ENCODE measurements at places on chromosomes 1 and 21. TPM values are rescaled to one million over a fixed set of nuclear protein-coding genes. Genes with fewer than 3 reads are reported as not detected.

DNA sequence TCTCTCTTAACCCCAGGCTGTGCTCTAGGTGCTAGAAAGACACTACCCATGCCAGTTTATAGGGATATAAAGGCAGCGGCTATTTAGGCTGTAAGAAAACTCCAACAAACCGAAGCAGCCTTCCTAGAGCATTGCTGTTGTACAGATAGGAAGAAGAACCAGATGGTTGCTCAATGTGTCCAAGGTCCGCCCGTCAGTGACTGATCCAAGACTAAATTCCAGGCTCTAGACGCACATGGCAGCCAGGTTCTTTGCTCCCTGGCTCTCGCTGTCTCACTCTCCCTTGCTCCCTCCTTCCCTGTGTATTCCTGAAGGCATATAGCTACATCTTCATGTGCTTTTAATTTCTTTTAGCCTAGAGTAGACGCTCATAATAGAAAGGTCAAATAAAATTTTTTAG is 303.4 kb downstream of the KIF26B start:
- no peaks in the 10 kb centered on the region for H3K36me3 ChIP-seq
- no peaks in the 10 kb centered on the region for H3K4me1 ChIP-seq
- H3K27me3 ChIP-seq, result peaks cover 7% of the 10 kb centered on the region
- no peak overlapping the region for H3K4me3 ChIP-seq

GRCh38 chr1:159686599-159687299 is 27.6 kb downstream of the CRP start:
- no peaks in the 10 kb centered on the region for H3K36me3 ChIP-seq
- peaks cover 14% of the 10 kb centered on the region for H3K27me3 ChIP-seq
- no peaks in the 10 kb centered on the region for H3K4me1 ChIP-seq
- H3K4me3 ChIP-seq, result no peak overlapping the region
- no peak overlapping the region for H3K27ac ChIP-seq

- no peak overlapping the region for H3K4me3 ChIP-seq
- DNase-seq, result no peak
- no peaks in the 10 kb centered on the region for H3K36me3 ChIP-seq
- no peaks in the 10 kb centered on the region for H3K27me3 ChIP-seq
Observed at GRCh38 chr1:221039616-221040015, 160.4 kb downstream of the HLX start.

DNA sequence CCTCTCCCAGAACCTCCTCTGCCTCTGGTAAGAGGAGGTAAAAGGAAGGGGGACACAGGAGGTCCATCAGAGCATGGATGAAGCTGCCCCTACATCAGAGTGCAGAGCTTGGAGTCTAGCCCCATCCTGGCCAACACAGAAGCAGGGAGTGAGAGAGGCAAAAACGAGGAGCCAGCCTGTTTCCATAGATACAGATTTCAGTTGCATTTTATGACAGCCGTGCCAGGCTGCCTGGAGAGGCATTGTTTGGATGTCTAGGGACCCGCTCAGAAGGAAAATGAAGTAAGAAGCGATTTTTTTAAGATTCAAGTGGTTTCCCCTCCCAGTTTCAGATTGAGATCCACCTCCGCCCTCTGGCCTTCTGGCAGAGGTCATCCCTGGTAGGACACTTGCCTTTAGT is 11.5 kb upstream of the GJA8 start:
- no peaks in the 10 kb centered on the region for H3K4me1 ChIP-seq
- no peak for DNase-seq
- H3K36me3 ChIP-seq, result no peaks in the 10 kb centered on the region
- peaks cover 3% of the 10 kb centered on the region for H3K27me3 ChIP-seq

- peak overlapping the region; percentile 45 for H3K27ac ChIP-seq
- no peaks in the 10 kb centered on the region for H3K36me3 ChIP-seq
- H3K27me3 ChIP-seq, result peaks cover 2% of the 10 kb centered on the region
- DNase-seq, result no peak
Observed at GRCh38 chr1:205505076-205505729, 734 bp downstream of the CDK18 start.

GRCh38 chr1:226082959-226083301 is 20.4 kb downstream of the H3-3A start:
- no peak for DNase-seq
- peaks cover 8% of the 10 kb centered on the region for H3K27me3 ChIP-seq
- H3K4me3 ChIP-seq, result peak overlapping the region; percentile 94
- H3K27ac ChIP-seq, result no peak overlapping the region
- H3K36me3 ChIP-seq, result no peaks in the 10 kb centered on the region

DNA sequence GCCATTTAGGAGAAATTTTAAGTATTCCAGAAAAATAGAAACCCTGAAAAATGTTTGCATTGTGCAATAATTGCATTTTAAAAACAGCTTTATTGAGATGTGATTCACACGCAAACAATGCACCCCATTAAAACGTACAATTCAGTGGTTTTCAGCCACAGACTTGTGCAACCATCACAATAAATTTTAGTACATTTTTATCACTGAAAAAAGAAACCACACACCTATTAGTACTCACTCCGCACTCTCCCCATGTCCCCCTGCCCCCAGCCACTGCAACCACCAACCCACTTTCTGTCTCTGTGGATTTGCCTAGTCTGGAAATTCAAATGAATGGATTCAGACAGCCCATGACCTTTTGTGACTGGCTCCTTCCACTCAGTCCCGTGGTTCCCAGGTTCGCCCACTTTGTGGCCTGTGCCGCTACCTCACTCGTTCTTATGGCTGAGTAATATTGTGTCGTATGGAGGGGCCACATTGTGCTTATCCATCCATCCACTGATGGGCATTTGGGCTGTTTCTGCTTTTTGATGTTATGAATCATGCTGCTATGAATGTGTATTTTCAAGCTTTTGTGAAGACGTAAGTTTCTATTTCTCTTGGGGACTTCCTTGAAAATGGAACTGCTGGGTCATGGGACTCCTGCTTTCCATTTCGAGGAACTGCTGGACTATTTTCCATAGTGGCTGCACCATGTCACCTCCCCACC is 147.7 kb upstream of the ARHGEF16 start:
- no peaks in the 10 kb centered on the region for H3K4me1 ChIP-seq
- no peak overlapping the region for H3K4me3 ChIP-seq
- no peak overlapping the region for H3K27ac ChIP-seq
- no peak for DNase-seq
- no peaks in the 10 kb centered on the region for H3K27me3 ChIP-seq
- no peaks in the 10 kb centered on the region for H3K36me3 ChIP-seq

DNA sequence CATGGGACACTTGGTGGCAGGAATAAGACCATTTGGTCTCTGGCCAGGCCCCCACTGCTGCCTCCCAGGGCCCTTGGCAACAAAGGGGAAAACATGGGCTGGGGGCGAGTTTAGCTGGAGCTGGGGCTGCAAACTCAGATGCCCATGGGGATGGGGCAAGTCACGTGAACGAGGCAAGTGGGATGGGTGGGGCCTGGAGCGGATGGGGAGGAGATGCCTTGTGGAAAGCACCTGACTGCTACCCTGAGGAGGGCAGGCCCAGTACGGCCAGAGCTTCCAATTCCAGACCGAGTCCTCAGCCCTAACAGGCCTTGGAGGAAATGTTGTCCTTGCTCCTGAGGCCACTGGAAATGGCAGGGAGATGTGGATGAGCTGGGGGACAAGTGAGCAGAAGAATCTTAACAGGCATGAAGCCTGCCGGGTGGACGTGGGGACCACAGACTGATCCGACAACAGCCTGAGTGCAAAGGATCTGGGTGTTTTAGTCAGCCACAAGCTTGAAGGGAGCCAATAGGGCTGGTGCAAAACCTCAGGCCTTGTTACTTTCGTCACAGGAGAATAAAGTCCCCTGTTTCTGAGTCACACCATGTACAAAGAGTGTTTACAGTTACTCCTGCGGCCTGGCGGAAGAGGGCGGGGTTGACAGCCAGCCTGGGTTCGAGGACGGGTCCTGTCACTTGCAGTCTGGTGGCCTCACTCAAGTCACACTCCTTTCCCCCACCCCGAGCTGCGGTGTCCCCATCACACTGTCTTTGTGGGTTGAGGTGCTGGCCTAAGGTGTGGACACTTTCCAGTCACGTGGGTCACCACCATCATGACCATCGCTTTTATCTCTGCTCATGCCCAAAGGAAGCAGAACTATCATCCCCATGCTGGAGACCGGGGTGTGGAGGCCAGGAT is 19.1 kb downstream of the RUNX3 start:
- H3K36me3 ChIP-seq, result peaks cover 39% of the 10 kb centered on the region
- H3K4me1 ChIP-seq, result peaks cover 41% of the 10 kb centered on the region
- DNase-seq, result peak; percentile 78
- no peaks in the 10 kb centered on the region for H3K27me3 ChIP-seq

DNA sequence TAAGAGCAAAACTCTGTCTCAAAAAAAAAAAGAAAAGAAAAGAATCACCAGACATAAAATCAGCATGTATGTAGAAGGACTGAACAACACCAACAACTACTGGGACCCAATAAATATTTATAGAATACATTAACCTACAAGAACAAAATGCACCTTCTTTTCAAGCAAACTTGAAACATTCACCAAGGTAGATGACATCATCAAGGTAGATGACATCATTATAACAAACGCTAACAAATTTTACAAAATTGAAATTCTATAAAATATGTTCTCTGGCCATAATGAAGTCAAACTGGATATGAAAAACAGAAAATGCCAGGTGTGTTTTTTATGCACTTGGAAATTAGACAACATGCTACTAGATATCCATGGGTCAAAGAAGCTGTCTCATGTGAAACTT is 220.2 kb upstream of the SNX7 start:
- H3K27ac ChIP-seq, result no peak overlapping the region
- H3K4me1 ChIP-seq, result no peaks in the 10 kb centered on the region
- H3K4me3 ChIP-seq, result no peak overlapping the region
- no peak for DNase-seq
- no peaks in the 10 kb centered on the region for H3K36me3 ChIP-seq

- H3K27me3 ChIP-seq, result no peaks in the 10 kb centered on the region
- peak overlapping the region; percentile 82 for H3K4me3 ChIP-seq
- no peak for DNase-seq
- no peaks in the 10 kb centered on the region for H3K36me3 ChIP-seq
- H3K4me1 ChIP-seq, result peaks cover 37% of the 10 kb centered on the region
Observed at GRCh38 chr1:153985341-153985912, 712 bp downstream of the RAB13 start.

DNA sequence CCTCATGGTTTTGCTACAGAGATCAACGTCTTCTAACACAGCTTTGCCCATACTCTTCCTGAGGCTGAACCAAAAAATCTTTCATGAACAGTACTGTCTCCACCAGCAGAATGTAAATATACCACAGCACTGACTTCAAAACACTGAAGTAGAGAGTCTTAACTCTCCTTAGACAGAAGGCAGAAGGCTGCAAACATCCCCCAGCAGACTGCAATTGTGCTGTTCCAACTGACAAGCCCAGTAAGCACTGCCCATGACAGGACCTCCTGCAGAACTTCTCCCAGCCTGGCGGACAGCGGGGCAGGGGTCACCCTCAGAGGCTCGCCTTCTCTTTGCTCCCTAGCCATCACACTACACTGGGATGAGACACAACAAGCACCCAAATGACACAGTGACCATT is 218.7 kb downstream of the RERE start:
- H3K4me3 ChIP-seq, result no peak overlapping the region
- peaks cover 17% of the 10 kb centered on the region for H3K4me1 ChIP-seq
- H3K27me3 ChIP-seq, result no peaks in the 10 kb centered on the region
- DNase-seq, result no peak
- H3K36me3 ChIP-seq, result peaks cover 12% of the 10 kb centered on the region

- no peak overlapping the region for H3K27ac ChIP-seq
- H3K27me3 ChIP-seq, result no peaks in the 10 kb centered on the region
- peaks cover 14% of the 10 kb centered on the region for H3K36me3 ChIP-seq
- no peak overlapping the region for H3K4me3 ChIP-seq
Observed at GRCh38 chr1:97796711-97797110, 124.1 kb downstream of the DPYD start.

GRCh38 chr1:162926906-162927305 is 65.9 kb upstream of the CCDC190 start:
- H3K4me3 ChIP-seq, result no peak overlapping the region
- peaks cover 3% of the 10 kb centered on the region for H3K4me1 ChIP-seq
- peaks cover 22% of the 10 kb centered on the region for H3K27me3 ChIP-seq
- no peaks in the 10 kb centered on the region for H3K36me3 ChIP-seq
- no peak for DNase-seq

GRCh38 chr1:242586360-242586680 is 61.8 kb upstream of the PLD5 start:
- H3K4me3 ChIP-seq, result no peak overlapping the region
- no peak overlapping the region for H3K27ac ChIP-seq
- H3K4me1 ChIP-seq, result no peaks in the 10 kb centered on the region
- DNase-seq, result no peak
- no peaks in the 10 kb centered on the region for H3K27me3 ChIP-seq
- H3K36me3 ChIP-seq, result no peaks in the 10 kb centered on the region

DNA sequence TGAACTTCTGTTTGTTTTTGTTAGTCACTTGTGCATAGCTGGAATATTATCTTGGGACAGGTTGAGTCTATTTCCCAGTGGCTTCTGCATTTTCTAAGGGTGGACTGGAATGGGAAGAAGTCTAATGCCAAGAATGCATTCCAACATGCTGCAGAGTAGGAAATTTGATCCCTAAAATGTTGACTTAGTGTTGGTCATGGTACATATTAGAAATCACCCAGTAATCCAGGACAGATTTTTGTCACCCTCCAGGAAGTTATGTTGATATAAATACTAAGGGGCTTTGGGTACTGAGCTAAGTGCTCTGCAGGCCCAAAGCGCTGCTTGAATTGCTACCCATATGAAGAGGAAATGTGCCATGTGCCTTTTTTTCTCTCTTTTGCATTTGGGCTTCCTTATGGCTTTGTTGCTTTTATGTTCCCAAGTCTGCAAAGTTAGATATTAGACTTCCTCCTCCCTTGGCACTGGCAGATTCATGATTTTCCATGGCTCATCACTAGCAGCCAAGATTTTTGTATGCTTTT is 10.0 kb downstream of the ARID1A start:
- DNase-seq, result no peak
- H3K36me3 ChIP-seq, result peaks cover 34% of the 10 kb centered on the region
- H3K4me1 ChIP-seq, result peaks cover 32% of the 10 kb centered on the region
- peak overlapping the region; percentile 47 for H3K4me3 ChIP-seq
- no peaks in the 10 kb centered on the region for H3K27me3 ChIP-seq

DNA sequence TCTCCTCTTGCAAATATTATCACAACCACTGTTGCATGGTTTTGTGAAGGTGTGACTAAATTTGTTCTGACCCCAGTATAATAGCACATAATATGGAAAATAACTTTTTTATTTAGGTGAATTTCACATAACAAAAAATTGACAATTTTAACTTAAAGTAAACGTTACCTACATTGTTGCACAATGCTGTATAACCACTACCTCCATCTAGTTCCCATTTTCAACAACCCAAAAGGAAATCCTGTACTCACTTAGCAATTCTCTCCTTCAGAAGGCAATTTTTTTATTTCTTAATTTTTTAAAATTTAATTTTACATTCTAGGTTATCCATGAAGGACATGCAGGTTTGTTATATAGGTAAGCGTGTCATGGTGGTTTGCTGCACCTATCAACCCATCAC is 95.2 kb downstream of the KCNJ6 start:
- peaks cover 2% of the 10 kb centered on the region for H3K27me3 ChIP-seq
- no peak overlapping the region for H3K4me3 ChIP-seq
- no peak overlapping the region for H3K27ac ChIP-seq
- no peaks in the 10 kb centered on the region for H3K4me1 ChIP-seq
- H3K36me3 ChIP-seq, result no peaks in the 10 kb centered on the region

- H3K4me3 ChIP-seq, result no peak overlapping the region
- peaks cover 7% of the 10 kb centered on the region for H3K4me1 ChIP-seq
- no peaks in the 10 kb centered on the region for H3K36me3 ChIP-seq
- peaks cover 56% of the 10 kb centered on the region for H3K27me3 ChIP-seq
Observed at GRCh38 chr1:38475624-38476005, 384.0 kb downstream of the RRAGC start.

GRCh38 chr1:23980728-23981070 is 572 bp upstream of the SRSF10 start:
- peak; percentile 63 for DNase-seq
- peak overlapping the region; percentile 98 for H3K27ac ChIP-seq
- peaks cover 31% of the 10 kb centered on the region for H3K36me3 ChIP-seq
- no peaks in the 10 kb centered on the region for H3K27me3 ChIP-seq
- peak overlapping the region; percentile 93 for H3K4me3 ChIP-seq

The KLF17 gene
- total RNA-seq, result not detected

The RNU1-1 gene
- 3,257 TPM for total RNA-seq

The AADACL3 gene
- not detected for total RNA-seq

The TFF3 gene
- total RNA-seq, result not detected

The ZFP69 gene
- 2.9 TPM for total RNA-seq

The TSACC gene
- total RNA-seq, result not detected

The IFI44L gene
- total RNA-seq, result 278 TPM
